Mononuclear cell (primary cell): ENCODE measurements at places on chromosomes 7 and 10. TPM values are rescaled to one million over a fixed set of nuclear protein-coding genes. Genes with fewer than 3 reads are reported as not detected.

NXPH1 gene
- total RNA-seq: not detected

MCU gene
- total RNA-seq: 12.0 TPM

CPXM2 gene
- not detected for total RNA-seq

AMPH gene
- total RNA-seq: 0.10 TPM

USP54 gene
- 1.8 TPM for total RNA-seq

LRRC4 gene
- total RNA-seq: 1.3 TPM

NKX2-3 gene
- not detected for total RNA-seq

ANKRD61 gene
- total RNA-seq: not detected

WNT8B gene
- not detected for total RNA-seq
